H1 (cell line): ENCODE measurements at places on chromosomes 4 and X.

DNA sequence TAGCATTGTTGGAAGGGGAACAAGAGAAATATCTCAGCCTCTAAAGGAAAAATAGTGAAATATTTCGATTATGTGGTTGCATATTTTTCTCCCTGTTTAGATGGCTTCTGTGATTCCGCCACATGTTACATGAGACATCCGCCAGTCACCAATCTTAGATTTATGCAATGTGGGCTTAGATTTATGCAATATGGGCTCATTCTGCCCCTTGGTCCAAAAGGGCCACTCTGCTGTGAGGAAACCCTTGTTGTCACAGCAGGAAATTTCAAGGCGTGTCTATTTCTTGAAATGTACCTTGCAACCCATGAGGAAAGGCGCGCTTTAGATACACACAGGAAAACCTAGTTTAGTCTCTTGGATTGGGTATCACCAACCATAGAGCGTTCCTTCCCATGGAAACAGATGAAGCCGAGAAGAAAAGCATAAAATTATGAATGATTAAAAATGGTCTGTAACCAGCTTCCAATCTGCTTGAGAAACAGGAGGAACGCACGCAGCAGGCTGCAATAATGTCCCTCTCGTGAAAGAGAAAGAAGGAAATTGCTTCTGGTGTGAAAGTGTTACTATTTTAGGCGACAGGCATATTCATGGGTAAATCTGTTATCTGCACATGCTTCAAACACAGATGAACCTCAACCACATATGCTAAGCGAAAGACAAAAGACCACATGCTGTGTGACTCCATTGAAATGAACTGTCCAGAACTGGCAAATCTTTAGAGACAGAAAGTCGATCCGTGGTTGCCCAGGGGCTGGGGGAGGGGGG, 3.7 kb downstream of the RS1 start:
- no peak for DNase-seq

- DNase-seq = no peak
Measured at GRCh38 chrX:134244043-134244442, 7.1 kb downstream of the CCDC160 start.

GRCh38 chr4:15771216-15772058, 6.7 kb upstream of the CD38 start:
- no peak for DNase-seq

DNA sequence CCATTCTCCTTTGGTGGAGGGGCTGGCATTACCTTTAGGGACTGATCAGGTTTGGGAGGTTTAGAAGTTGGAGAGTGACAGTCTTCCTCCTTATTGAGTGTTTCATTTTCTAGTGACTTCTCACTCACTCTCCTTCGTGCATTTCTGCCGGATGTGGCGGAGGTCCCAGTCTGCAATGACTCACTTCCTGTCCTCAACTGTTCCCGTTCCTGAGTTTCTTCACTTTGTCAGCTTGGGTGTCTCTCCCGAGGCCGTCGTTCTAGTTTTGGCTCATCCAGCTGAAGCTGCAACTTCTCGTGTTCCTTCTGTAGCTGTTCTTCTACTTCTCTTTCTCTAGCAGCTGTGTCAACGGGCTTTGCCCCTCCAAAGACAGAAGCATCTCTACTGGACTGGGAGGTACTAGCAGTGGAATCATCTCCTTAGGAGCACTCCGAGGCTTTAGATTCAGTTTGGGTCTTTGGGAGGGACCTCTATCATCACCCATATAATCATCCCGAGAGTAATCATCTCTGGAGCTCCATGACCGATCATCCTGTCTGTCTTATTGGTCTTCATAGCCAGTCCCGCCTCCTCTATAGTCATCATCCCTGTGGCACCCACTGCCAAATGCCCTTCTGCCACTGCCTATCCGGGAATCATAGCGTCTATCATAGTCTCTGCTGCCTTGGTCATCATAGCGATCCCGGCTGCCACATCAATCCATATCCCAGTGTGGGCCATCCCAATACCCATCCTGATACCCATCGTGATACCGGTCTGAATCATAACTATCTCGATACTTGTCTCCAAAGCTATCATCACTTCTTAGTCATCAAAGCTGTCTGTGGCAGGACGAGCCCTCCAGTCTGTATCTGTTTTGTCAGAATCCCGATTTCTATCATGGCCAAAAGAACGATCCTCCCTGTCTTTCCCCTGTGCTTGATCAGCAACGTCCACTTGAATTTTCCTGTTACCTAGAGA, 35.3 kb upstream of the VSIG4 start:
- no peak for DNase-seq

DNA sequence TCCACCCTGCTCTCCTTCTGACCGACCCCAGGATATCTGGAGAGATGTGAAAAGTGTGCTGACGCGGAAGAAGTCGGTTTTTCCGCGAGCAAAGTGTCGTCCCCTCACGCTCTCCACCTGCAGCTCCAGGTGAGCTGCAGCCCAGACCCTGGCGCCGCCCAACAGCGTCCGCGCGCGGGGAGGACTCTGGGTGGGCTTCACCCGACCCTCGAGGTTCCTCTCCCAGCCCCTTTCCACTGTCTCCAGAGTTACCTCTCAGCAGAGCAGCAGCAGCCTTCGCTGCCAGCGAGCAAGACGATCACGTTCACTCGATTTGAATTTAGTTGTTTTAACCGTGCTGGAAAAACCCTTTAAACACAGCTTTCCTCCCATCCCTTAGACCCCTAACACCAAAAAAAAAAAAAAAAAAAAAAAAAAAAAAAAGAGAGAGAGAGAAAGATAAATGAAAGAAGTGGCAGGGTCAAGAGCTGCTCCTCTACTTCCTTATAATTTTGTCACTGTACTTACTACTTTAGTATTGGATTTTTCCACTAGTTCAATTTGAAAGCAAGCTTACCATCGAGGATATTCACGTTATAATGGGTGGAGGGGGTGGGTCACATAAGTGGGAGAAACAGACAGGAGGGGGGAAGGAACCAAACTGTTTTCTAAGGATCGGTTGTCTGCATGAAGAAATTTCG, 758 bp upstream of the NR3C2 start:
- DNase-seq = no peak

GRCh38 chr4:101419336-101420135, 72.2 kb upstream of the PPP3CA start:
- DNase-seq = no peak

GRCh38 chr4:160864253-160864652, 1299.5 kb downstream of the FSTL5 start:
- no peak for DNase-seq

DNA sequence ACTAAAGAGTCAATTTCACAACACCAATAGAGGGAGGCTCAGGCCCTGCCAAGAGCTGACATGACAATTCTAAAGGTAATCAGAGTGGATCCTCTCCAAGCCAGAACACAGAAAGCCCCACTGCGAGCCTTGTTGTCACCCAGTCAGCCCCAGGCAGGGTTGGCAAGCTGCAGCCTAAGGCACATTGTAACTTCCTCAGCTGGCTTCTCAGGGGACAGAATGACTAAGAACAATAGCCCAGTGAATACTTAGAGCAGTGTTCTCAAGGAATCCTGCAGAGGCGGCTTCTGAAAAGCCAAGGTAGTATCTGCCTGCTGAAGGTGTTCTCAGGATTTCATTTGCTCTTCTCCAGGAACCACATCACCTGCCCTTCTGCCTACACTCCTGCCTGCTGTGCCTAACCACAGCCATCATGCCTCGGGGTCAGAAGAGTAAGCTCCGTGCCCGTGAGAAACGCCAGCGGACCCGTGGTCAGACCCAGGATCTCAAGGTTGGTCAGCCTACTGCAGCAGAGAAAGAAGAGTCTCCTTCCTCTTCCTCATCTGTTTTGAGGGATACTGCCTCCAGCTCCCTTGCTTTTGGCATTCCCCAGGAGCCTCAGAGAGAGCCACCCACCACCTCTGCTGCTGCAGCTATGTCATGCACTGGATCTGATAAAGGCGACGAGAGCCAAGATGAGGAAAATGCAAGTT, at the start of gene MAGEB4:
MAGEB4 (plus strand) TSS at position 277 of the 692 bp plus-strand sequence; CDS start at position 413, 136 bp downstream.
- no peak for DNase-seq

DNA sequence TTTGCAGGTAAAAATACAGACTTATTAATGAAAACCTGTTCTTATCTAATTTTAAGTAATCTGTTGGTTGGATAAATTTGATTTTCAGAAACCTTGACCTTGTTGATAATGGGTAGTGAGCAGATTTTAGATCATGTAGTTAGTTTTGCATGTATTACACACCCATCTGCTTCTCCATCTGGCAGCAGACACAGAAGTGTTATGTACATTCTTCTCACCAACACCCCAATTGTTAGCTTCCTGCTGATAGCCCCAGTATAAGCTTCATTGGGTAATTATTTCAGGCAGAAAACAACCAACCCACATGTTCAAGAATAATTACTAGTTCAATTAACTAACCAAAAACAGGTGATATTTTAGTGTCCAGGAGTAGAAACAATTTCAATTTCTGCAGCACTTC, 1740.5 kb upstream of the AGA start:
- no peak for DNase-seq

DNA sequence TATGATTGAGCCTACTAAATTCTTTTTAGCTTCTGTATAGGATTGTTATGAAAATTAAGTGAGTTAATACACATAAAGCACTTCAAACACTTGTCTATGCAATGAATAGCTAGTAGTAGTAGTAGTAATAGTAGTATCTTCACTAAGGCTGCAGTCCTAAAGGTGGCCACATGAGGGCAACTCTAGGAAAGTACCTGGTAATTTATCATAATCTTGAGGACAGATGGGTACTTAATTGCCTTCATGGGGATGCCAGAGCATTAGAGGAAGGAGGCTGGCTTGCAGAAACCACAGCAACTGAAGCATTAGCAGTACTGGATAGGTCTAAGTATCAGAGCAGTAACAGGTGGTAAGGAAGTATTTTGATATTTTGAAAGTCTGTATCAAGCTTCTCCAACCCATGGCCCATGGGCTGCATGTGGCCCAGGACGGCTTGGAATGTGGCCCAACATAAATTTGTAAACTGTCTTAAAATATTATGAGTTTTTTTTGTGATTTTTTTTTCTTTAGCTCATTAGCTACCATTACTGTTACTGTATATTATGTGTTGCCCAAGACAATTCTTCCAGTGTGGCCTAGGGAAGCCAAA, 17.3 kb downstream of the NIPAL1 start:
- DNase-seq = no peak

- no peak for DNase-seq
Measured at GRCh38 chr4:104417357-104417882, 77.3 kb downstream of the CXXC4 start.

GRCh38 chr4:149790172-149790907, 25.3 kb downstream of the IQCM start:
- no peak for DNase-seq

- no peak for DNase-seq
Measured at GRCh38 chrX:100747090-100747489, 15.2 kb upstream of the SYTL4 start.

DNA sequence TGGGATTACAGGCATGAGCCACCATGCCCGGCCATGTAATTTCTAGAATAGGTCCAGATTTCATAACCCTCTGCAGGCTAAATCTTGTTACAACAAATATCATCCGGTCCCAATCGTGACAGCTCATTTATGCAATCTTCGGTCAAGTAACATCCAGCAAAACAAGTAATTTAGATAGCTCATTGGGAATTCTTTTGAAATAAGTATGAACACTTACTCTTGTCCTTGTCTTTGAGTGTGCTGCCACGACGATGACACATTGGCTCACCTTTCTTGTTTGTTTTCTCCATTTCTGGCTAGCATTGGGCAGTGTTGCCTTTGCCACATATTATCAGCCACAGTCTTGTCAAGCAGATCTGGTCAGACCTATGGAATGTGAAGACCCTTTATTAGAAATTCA, 92.0 kb downstream of the PHEX start:
- DNase-seq = no peak

- no peak for DNase-seq
Measured at GRCh38 chrX:87961471-87961870, 443.9 kb downstream of the KLHL4 start.

DNA sequence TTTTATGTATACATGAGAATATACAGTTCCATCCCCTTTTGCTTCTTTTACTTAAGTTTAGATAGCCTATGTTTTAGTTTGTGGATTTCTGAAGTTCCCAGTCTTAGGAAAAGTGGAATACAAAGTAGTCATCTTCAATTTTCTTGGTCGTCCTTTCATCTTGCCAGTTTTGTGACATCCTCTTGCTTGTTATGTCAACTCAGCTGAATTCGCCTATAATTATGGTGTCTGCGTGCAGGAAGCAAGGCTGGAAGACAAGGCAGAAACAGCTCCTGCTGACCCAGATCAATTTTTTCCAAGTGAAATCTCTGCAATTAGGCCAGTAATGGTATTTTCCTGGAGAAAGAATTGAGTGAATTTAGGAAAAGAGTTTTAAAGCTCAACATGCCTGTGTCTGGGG, 28.1 kb upstream of the NYX start:
- DNase-seq = no peak

DNA sequence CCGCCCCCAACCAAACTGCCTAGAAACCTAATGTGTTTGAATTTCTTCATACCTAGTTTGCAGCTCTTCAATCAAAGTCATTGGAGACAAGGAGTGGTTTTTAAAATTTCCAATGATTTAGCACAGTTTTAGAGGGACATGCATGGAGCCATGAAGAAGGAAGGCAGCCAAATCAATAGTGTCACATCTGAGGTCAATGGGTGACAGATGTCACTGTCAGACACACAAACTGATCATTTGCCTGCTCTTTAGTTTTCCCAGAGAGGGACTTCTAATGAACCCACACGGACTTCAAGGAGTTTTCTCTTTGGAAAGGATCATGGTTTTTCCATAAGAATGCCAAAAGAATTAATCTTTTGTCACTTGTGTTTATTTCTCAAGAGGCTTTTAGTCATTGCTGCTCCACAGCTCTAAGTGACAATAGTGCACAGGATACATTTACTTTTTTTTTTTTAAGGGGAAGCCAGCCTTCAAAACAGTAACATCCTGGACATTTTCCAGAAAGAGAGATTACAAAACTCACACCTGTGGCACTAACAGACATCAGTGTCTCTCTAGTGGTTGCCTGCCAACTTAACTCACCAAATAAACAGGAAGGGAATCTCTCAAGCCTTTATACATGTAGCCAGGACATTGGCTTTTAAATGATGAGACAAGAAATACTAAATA, 251.1 kb upstream of the DIAPH2 start:
- no peak for DNase-seq

GRCh38 chrX:2707334-2707760, 16.3 kb downstream of the CD99 start:
- DNase-seq = peak; percentile 39

DNA sequence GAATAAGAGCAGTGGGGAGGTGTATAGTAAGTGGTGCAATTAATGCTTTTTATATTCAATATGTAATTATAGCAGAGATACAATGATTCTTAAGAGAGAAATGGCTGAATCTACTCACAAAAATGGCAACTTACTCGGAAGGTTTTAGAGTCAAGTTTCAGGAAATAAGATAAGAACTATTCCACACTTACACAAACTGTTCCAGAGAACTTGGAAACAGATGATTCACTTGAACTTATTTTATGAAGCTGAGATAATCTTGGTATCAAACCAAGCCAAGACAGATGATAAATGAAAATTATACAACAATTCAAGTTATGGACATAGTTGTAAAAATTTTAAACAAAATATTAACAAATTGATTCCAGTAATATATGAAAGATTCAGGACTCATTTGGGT, 311.3 kb upstream of the HS3ST1 start:
- no peak for DNase-seq

DNA sequence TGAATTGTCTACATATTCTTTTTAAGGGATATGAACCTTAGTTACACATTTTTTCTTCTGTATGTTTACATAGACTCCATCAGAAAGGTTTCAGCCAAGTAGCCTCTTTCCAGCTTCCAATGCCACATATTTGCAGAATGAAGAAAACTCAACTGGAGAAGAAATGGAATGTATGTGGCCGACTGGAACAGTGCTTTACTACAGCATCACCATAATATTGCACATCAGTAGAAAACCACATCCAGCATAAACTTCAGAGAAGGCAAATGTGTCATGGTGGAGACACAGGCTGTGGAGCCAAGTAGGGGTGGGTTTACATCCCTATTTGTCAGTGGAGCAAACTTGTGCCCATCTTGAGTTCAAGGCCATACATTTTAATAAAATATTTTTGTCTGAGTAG, 204.8 kb upstream of the LDB2 start:
- no peak for DNase-seq
